ENCODE measurements at places on chromosomes 3 and 15.

DNA sequence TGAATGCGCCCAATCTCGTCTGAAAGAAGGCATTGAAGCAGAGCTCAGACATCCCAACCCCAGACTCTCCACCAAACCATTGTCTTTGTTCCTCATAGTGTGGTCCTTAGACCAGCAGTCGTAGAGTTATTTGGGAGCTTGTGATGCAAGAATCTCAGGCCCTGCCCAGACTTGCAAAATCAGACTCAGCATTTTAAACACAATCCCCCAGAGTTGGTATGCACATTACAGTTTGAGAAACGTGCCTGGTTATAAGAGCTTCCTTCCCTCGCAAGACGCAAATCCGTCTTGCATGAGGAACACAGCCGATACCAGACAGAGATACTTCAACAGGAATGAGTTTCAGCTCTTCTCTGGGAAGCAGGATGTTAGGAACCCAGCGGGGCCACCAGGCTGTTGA is 38.9 kb upstream of the IREB2 start:
- no peak for DNase-seq

- no peak for DNase-seq
Measured at GRCh38 chr3:136366289-136366688, 116.1 kb downstream of the PCCB start.

DNA sequence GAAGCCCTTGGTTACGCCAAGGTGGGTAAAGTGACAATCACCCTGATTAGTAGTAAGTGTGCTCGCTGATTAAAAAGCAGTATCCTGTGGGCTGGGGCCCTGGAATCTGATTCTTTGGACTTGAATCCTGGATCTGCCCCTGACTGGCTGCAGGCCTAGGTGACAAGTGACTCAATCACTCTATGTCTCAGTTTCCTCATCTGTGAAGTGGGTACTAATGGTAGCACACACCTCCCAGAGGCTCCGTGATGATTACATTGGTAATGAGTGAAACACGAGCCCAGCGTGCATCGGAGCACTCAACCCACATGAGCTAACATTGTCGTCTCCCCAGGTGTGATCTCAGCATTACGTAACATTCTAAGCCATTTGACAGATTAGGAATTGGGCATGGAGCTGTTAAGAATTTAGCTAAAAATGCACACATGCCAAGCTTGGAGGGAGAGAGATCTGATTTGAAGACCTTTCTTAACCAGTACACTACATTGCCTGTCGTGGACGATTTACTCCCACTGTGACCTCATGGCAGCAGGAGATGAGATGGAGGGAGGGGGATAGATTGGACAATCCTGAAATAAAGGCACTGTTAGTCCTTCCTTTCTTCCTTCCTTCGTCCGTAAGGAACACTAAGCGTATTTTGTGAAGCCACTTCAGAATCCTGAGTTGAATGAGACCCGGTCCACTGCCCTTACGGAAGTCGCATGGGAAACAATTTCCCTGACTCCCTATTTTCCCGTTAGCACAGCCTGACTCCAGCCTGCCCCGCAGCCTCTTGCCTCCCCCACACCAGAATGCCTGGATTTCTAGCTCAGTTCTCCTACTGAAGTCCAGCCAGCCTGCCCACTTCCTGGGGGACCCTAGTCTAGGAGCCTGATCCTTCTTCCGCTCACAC is 32.1 kb downstream of the MGLL start:
- no peak for DNase-seq

GRCh38 chr15:84805221-84805620 is 11.9 kb upstream of the ALPK3 start:
- no peak for DNase-seq

- DNase-seq, result no peak
Measured at GRCh38 chr15:94026458-94027304, 204.7 kb upstream of the MCTP2 start.

- DNase-seq, result no peak
Measured at GRCh38 chr3:47193871-47194859, 30.3 kb upstream of the SETD2 start.

DNA sequence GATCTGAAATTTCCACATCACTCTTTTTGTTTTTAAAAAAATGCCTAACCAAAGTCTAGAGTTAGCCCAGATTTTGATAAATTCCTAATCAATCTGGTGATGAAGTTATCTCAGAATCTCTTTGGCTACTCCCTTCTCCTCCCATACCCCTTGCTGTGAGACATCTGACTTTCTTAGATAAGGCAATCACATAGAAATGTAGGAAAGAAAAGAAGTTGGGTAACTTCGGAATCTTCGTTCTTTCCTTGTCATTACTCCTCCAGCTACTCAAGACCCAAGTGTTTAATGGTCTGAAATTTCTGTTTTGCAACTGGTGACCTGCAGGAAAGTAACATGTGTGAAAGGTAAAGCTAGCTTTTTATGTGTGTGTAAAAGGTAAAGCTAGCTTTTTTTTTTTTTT is 37.8 kb downstream of the MYL3 start:
- no peak for DNase-seq

DNA sequence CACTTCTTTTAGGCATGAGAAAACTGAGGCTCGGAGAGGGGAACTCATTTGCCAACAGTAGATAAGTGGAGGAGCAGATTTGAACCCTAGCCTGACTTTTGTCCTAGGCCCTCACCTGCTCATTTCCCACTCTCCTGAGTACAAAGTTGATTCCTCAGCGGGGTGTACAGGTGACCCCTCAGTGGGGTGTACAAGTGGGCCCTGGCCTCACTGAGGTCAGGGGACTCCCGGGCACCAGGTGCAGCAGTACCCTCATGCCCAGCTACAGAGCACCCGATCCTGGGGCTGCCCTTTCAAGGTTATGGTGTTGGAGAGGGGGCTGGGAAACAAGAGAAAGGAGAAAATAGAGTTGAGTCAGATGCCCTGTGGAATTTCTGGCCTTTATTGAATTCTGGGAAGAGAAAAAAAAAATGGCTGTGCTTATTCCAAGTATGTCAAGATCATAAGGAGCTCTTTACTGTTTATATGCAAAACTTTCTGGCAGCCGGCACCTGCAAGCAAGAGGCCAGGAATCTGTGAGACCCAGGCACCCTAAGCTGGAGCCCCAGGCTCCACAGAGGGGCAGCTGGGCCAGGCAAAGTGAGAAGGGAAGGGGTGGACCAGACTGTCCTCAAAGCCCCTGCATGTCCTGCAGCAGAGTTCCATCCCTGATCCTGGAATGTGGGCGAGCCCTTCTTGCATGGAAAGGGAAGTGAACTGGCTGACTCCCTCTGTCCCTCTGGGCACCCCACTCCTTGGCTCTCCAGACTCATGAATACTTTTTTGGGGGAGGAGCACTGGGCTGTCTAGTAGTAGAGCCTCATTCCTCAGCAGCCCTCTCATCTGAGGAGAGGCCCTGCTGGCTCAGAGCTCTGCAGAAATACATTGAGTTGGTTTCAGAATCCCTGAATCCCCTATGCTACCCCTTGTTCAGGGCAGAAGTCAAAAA is 43.1 kb downstream of the AMOTL2 start:
- DNase-seq, result no peak

- DNase-seq, result no peak
Measured at GRCh38 chr3:49668861-49669260, 5.3 kb upstream of the APEH start.

- no peak for DNase-seq
Measured at GRCh38 chr15:29435811-29436210, 166.2 kb upstream of the NSMCE3 start.

DNA sequence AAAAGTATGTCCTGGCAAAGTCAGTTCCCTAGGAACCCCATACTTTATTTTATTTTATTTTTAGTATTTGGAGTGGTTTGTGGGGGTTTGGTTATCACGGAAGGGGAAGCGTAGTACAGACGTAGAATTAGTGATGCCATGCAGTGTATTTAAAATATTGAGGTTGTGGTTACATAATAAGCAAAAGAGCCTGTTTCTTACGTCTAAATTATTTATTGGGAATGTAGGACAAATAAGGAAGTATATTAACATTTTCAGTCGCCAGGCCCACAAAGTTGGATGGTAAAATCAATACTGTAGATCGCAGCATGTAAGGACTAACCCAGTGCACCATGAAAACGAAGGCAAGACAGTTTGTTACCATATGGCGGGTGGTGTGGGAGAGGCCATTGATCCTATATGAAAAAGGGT is 558 bp downstream of the DTWD1 start:
- peak; percentile 34 for DNase-seq

GRCh38 chr15:81088470-81089013 is 45.5 kb upstream of the CFAP161 start:
- DNase-seq, result no peak
